Activated CD8-positive, alpha-beta memory T cell treated with anti-CD3 and anti-CD28 coated beads for 36 hours (primary cell): ENCODE measurements at places on chromosomes 16 and 17. TPM values are rescaled to one million over a fixed set of nuclear protein-coding genes. Genes with fewer than 3 reads are reported as not detected.

Gene RNF40
- total RNA-seq, result 129 TPM

Gene ABCC6
- not detected for total RNA-seq

Gene TMEM235
- total RNA-seq, result not detected

Gene SNX20
- 24.9 TPM for total RNA-seq

Gene SOX8
- 0.63 TPM for total RNA-seq

Gene CES5A
- total RNA-seq, result not detected
